Head of caudate nucleus (tissue), 42 donors: ENCODE measurements at places on chromosomes 12 and 14.

GRCh38 chr14:26173581-26174110, 424.2 kb downstream of the NOVA1 start:
- no peak for DNase-seq

GRCh38 chr14:69240527-69241173, 19.3 kb upstream of the GALNT16 start:
- DNase-seq: no peak

DNA sequence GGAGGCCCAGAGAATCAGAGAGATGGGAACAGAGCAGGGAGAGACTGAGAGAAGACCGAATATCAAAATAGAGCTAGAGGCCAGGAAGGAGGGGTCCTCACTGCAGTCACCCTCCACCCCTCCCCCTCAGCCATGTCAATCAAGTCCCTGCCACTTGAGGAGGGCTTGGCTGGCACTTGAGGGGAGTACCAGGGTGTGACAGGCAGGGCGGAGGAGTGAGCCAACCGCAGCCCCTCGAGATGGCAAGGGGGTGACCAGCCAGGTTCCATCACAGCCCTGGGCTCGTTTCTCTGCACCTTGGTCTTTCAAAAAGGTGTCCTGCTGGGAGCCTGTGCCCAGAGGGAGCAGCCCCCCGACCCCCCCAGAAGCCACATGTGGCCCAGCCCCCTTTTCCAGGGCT, 4.2 kb downstream of the AQP5 start:
- no peak for DNase-seq

- DNase-seq: no peak
Measured at GRCh38 chr14:93245764-93246420, 38.8 kb downstream of the UBR7 start.

DNA sequence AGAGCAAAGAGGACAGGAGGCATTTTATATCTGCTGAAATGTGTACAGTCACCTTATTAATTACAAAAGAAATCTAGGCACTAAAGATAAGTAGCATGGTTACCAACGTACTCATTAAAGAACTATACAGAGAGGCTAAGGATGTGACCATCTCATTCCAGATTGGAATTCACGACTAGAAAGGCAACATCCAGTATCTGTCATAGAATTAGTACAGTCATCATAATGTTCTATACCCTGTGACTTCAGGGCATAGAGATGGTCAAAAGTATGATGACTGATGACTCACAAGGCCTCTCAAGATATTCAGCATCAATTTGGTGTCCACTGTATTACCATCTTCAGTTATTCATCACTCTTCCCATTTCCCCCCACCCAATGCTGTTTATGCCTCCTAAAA, 144.0 kb upstream of the PLEKHG7 start:
- no peak for DNase-seq
